ENCODE measurements at places on chromosomes 11 and 22.

DNA sequence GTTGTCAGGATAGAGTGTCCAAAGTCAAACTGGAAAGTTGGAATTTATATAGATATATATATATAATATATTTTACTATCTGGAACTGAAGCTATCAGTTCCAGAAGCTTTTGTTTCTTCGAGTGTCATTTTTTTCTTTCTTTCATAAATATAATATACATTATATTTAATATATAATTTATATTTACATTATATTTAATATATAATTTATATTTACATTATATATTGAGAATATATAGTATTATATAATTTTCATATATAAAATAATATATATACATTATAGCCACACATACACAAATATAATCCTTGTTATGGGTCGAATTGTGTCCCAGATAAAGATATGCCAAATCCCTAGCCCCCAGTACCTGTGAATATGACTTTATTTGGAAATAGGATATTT lies 842.3 kb upstream of the LRRC4C start:
- DNase-seq: no peak

GRCh38 chr11:36467012-36467411 lies 43.1 kb downstream of the TRAF6 start:
- no peak for DNase-seq

DNA sequence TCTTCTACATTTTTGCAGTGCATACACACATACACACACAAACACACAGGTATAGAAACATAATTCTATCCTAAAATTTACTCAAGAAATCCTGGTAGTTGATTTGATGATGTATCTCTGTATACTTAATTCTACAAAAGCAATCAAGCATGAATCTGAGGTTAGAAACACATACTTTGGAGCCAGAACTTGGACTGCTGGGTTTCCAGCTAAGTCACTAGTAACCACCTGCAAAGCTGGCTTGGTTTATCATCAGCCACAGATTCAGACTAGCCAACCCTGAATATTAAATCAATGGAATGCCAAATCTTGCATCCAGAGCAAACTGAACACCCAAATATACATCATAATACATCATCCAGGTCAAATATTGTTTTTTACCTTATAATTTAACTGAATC lies 24.8 kb upstream of the POU2AF2 start:
- DNase-seq: no peak

GRCh38 chr11:86491027-86491426 lies 116.3 kb downstream of the CCDC81 start:
- no peak for DNase-seq

GRCh38 chr11:8081591-8082250 lies 710 bp downstream of the TUB start:
- no peak for DNase-seq

All from esophagus squamous epithelium (tissue), 5 donors.